Activated naive CD4-positive, alpha-beta T cell treated with anti-CD3 and anti-CD28 coated beads, Interleukin-2, amount 50 U/mL, for 72 hours (primary cell): ENCODE measurements at places on chromosomes 12 and 14.

DNA sequence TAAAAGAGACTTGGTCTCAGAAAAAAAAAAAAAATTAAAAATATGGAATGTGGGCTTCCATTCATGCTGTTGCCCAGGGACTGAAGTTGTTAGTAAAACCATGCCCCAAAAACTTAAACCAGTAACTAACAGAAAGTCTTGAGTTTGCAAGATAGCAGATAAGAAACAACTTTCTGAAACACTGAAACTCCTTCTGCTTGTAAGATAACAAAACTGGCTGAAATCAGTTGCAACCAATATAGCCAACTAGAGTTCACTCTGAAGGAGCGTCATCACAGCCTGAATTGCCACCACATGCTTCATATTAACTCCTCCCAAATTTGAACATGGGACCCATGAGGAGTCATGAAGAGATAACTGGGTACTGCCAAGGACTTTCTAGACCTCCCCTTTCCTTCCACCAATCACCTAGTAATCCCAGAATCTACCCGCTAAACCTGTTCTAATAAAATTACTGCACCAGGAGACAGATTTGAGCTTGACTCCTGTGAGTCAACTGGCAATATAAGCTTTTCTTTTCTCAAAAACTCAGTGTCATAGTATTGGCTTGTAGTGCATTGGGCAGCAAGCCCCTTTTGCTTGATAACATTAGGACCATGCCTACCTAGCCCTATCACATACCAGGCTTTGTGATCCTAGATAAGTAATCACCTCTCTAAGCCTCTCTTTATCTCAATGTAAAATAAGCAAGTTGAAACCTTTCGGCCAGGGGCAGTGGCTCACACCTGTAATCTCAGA, 53.6 kb downstream of the R3HDM2 start:
- no peak for DNase-seq

GRCh38 chr12:51229116-51229809, 9.4 kb upstream of the DAZAP2 start:
- no peak for DNase-seq

DNA sequence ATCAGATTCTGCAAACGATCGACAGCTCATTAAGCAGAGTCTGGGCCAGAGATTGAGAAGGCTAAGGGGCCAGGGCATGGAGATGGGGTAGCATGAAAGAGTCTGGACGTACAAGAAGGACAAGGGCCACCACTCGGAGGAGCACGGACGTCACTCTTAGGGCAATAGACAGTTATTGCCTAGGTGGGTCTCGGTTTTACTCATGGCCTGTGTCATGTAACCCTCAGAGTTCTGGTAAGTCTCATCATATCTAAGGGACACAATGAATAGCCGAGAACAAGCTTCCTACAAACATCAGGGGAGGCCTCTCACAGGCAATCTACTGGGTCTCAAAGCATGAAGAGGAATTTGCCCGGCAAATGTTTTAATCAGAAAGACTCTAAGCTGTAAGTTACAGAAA, 30.4 kb upstream of the ITPK1 start:
- DNase-seq: no peak

- no peak for DNase-seq
Measured at GRCh38 chr12:12528361-12529270, 34.0 kb downstream of the DUSP16 start.

DNA sequence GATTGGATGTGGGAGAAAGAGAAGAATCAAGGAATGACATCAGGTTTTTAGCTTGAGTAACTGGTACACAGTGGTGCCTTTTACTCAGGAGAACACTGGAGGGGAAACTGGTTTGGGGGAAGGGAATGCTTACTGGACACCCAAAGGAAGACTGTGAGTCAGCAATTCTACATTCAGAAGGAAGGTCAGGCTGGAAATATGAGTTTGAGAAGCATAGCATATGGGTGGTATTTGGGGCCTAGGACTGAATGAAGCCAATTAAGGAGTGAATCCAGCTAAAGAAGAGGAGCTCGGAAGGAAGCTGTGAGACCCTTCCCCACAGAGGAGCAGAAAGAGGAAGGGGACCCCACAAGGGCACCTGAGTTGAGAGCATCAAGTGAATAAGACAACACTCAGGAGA, 35.4 kb downstream of the DMAC2L start:
- no peak for DNase-seq

DNA sequence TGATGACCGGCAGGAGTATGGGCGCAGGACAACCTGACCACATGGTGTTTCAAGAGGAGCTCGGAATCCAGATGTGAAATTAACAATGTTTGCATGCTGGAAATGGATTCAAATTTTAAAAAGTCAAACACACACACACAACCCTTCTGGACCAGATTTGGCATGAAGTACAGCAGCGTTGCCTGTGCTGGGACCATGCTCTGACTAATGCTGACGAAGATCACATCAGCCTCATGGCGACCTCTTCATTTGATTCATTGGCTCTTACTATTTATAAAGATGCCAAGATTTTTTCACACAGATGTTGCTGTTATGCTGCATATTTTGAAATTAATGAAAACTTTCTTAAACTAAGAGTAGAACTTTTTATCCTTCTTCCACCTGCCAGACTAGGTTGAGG, 926.6 kb upstream of the TMEM132C start:
- no peak for DNase-seq

GRCh38 chr12:69023840-69024239, 90.9 kb upstream of the CPM start:
- DNase-seq: no peak

- DNase-seq: no peak
Measured at GRCh38 chr12:101608301-101609133, 13.7 kb downstream of the MYBPC1 start.

DNA sequence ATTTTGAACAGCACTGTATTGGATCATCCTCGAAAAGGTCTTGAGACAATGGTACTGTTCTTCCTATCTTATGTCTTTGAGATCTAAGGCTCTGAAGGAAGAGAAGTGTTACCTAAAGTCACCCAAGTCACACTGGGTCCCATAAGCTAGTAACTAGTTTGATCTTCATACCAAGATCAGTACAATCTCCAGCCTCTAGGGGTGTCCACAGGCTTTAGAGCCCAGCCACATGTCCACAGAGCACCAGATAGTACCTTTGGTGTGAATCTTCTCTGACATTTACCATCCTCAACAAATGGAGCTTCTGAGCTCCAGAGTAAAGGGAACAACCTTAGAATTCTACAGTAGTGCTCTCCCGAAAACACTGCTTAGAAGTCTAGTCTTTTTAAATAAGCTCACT, 78.7 kb downstream of the KSR2 start:
- DNase-seq: no peak

GRCh38 chr12:24479131-24479530, 469.8 kb downstream of the BCAT1 start:
- no peak for DNase-seq

GRCh38 chr12:75323663-75324062, 6.5 kb downstream of the CAPS2 start:
- no peak for DNase-seq

GRCh38 chr12:15928346-15928745, 17.2 kb downstream of the DERA start:
- no peak for DNase-seq

DNA sequence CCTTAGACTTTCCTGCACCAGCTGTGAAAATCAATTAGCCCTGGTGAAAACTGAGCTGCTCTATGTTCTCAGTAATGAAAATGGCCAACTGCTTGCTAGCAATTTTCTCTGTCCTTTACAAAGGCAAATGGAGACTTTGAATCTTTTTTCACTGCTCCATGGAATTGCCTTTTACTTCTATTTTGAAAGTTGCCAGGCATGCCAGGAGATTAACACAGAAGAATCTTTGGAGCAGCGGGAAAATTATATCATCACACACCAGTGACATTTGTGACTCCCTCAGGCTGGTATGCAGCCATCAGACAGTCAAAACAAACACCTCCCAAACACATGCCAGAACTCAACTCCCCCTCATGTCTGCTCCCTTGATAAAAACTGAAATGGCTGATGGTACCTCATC, 872.0 kb upstream of the FLRT2 start:
- DNase-seq: no peak

DNA sequence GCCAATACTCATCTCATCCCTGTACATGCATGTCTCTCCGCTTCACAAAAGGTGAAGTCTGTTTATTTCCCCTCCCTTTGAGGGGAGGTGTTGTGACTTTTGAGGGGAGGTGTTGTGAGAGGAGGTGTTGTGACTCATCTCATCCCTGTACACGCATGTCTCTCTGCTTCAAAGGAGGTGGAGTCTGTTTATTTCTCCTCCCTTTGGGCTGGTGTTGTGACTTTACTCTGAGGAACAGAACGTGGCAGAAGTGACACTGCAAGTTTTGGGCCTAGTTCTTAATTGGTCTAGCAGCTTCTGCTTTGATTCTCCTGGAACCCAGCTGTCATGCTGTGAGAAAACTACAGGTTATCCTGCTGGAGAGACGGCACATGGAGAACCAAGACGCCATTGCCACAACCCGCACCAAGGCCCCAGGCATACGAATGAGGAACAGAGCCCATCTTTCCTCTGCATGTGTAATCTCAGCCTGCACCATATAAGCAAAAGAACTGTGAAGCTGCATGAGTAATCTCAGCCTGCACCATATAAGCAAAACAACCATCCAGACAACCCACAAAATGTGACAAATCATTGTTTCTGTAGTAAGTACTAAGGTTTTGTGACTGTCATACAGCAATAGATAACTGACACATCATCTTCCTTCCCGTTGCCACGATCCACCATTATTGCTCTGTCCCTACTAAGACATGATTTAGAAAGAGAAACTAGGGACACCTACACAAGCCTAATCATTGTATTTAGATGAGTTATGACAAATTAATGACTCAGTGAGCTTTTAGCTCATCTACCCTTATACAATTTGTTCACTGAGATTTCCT, 30.0 kb downstream of the GALNT4 start:
- DNase-seq: no peak

DNA sequence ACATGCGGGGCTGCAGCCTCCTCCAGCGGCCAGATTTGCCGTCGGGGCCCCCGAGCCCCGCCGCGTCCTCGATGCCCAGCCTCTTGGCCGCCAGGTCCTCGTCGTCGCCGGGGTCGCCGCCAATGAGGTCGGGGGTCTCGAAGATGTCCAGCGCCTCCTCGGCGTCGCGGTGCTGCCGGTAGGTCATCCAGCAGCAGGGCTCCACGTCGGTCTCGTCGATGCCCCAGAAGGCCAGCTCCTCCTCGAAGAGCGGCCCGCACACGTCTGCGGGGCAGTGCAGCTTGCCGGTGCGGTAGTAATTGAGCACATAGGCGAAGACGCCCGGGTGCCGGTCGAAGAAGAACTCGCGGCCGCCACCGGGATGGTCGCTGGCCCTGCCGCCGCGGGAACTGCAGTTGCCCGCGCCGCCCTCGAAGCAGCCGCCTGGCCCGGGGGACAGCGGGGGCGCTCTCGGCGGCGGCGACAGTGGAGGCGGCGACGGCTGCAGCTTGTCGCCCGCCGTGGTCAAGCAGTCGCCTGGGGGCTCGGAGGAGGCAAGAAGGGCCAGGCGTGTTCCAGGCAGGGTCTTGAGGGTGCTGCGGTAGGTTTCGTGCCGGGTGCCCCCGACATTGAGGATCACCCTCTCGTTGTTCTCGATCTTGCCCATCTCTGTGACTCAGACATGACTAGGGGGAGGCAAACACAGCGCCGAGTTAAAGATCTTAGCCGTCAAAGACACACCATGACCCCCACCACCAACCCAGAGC, 2.1 kb downstream of the KCNC2 start:
- no peak for DNase-seq

DNA sequence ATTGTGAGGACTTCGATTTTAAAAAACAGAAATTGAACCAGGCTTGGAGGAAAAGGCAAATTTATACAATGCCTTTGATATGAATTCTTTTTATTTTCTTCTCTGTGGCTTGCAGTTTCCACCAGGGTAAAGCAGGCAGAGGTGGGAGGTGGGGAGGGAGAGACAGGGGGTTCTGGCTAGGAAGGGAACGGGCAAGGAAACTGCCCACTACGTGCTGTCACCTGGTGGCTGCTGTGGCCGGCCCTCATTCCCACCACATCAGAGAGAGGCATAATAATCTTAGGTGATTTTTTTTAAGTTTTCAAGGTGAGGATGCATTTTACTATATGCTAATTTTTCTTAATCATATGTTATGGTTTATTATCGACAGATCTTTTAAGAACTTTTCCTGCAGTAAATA, 145.8 kb downstream of the CACNA1C start:
- no peak for DNase-seq

GRCh38 chr12:20457582-20457981, 89.2 kb downstream of the PDE3A start:
- no peak for DNase-seq

- no peak for DNase-seq
Measured at GRCh38 chr12:88897723-88898122, 317.5 kb upstream of the KITLG start.

DNA sequence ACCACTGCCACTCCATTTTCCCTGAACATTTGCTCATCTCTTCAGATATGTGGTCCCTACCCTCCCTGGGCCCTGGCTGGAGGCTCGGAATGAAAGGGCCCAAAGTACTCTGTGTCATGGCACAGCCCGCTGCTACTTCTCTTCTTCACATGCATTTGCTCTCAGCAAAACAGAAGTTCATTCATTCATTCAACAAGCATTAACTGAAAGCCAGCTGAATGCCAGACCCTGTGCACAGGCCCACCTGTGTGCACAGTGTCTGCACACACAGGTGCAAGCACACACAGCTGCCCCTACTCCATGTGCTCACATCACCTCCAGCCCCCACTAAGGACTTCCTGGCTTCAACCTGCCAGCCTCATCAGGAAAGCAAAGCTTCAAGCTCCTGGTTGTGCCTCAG, 7.8 kb downstream of the WNT1 start:
- DNase-seq: no peak

DNA sequence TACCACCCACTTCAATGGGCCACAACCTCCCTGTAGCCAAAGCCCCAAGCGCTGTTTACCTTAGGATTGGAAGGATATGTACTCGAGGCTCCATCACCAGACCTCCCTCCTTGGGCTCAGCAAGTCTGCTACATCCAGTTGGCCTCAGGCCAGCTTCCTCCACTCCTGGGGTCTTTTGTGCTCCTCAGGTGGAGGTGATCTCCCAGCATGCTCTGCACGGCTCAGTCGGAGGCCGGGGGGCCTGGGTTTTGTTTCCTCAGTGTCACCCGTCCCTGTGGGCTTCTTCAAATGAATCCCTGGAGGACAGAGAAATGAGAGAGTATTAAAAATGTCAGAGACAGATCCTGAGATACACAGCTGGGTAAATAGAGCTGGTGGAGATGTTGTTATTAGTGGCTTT, 723.1 kb upstream of the TBX3 start:
- no peak for DNase-seq

GRCh38 chr14:60355768-60356167, 106.7 kb downstream of the PPM1A start:
- no peak for DNase-seq
